ENCODE measurements at places on chromosomes 12 and 14.
A peak's percentile ranks its signal among the peaks of the same experiment; 100 is the strongest.

DNA sequence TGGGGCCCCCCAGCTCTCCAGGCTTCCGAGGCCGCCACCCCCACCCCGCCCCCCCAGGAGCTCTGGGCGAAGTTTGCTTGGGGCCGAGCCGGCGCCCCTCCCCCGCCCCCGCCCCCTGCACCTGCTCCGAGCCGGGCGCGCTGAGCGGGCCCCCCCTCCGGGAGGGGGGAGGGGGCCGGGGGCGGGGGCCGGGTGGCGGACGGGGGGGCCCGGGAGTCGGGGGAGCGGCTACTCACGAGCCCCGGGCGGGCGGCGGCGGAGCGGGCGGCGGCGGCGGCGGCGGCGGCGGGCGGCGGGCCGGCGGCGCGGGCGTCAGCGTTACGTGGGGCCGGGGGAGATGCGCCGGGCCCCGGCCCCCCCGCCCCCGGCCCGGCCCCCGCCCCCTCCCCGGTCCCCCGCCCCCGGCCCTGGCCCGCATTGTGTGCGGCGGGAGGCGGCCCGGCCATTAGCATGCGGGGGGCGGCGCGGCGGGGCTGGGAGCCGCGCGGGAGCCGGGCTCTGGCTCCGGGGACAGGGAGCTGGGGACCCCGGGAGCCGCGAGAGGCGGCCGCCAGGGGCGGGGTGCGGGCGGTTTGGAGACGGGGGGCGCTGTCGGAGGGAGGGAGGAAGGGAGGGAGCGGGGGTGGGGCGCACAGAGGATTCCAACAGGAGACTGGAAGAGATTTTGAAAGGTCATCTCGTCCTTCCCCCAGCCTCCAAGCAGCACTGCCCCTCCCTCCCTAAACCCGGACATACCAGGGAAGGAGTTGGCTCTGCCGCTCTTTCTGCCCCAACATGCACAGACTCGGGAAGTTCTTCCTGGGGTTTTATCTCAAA, at the start of gene ZNF219:
ZNF219 (minus strand) TSS at position 580 of the 816 bp plus-strand sequence. CDS start 5,064 bp downstream, outside the sequence.
- no peak for DNase-seq

DNA sequence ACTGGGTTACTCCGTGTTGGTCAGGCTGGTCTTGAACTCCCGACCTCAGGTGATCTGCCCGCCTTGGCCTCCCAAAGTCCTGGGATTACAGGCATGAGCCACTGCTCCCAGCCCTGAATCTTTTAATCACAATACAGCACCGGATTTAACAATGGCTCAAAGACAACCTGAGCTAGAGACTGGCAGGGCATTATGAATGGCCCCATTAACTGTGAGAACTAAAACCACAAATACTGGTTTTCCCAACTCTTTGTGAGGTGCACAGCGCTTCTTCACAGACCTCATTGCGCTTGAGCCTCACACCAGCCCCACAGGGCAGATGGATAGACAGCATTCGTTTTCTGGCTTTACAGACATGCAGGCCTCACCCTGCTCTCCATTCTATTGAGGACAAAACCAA, 107.0 kb upstream of the FKBP4 start:
- no peak for DNase-seq

DNA sequence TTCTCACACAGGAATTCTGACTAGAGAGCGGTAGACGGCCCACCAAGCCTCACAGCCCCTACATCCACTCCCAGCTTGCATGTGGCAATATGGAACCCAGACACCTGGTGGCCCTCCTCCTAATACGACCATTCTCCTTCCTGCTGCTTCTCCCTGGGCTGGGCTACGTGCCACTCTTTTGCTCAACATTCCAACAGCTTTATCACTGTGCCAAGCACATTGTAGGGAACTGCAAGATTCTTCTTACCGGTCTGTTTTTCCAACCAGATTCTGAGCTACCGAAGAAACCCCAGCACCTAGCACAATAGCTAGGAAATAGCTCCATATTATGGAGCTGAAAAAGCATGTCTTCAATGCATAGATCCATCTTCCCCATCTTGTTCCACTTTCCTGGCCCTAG, 58.1 kb downstream of the STXBP6 start:
- no peak for DNase-seq

- DNase-seq: no peak
These were observed 87.7 kb downstream of the GLT1D1 start for GRCh38 chr12:128940974-128941373.

DNA sequence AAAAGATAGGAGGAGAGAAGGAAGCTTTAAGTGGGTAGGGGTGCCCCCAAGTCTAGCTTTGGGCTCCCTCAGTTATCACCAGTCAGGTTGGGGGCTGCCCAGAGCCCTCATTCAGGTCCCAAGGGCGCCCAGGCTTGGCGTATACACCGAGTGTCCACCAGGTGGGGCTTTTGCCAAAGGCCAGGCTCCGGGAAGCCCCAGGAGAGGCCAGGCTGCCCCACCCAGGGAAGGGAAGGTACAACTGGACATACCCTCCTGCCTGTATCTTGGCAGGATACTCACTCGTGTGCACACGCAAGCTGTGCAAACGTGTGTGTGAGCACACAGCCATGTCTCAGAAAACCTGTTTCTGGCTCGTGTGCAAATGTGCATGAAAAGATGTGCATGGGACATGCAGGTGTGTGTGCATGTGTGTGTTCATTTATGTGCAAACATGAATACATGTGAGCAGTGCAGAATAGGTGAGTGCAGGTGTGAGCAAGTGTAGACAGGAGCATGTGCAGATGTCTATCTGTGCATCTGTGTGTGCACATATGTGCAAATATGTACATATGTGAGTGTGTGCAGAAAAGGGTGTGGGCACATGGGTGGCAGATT, 103.9 kb upstream of the MYL2 start:
- peak; percentile 61 for DNase-seq

DNA sequence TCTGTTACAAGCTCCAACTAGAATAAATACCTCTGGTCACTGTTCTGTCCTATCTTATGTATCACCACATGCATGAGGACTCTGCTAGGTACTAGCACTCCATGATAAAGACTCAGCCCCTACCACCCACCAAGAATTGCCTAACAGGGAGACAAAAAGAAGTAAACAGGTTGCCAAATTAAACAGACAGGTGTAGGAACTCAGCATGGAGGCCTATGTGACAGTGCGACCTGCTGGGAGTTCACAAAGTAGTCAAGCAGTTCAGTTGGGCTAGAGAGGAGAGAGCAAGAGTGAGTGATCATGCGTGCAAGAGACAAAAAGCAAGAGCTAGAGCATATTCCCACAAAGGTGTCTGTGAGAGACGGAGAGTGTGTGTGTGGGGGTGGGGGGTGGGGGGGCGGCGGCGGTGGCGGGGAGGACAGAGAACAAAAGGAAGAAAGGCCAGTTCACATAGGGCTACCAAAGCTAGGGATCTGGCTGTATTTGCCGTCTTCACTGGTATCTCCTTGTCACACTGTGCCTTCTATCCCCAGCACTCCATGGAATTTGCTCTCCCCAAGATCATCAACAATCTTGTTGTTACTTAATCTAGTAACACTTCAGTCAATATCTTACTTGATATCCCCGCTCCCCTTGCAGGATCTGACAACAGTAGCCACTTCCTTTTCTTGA, 81.2 kb downstream of the SPPL3 start:
- DNase-seq: no peak

DNA sequence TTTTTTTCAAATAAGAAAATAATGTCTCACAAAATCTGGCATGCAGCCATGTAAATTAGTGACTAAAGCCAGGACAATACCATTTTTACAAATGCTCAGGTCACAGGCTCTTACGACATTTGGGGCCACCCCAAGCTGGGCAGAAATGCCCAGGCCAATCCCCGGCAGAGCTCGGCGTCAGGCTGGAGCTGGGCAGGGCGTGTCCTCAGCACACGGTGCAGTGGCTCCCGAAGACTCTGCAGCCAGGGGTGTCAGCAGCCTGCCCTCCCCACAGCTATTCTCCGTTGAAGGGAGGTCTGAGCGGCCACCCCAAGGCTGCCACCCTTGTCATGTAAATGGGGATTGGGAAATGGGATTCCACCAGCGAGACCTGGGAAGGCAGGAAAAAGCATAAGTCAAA, 158.6 kb downstream of the DICER1 start:
- DNase-seq: no peak

Measured in activated CD4-positive, alpha-beta T cell treated with anti-CD3 and anti-CD28 coated beads, Interleukin-2, Interleukin-6, amounts not matched to agents 100 ng/mL and 50 ng/mL, durations not matched to agents 16 hours and 8 hours (primary cell).